ENCODE measurements at places on chromosomes 11 and 22. TPM values are rescaled to one million over a fixed set of nuclear protein-coding genes. Genes with fewer than 3 reads are reported as not detected.

GRCh38 chr11:46345131-46345597 lies 2.1 kb upstream of the DGKZ start:
- peak; percentile 61 for DNase-seq

GRCh38 chr22:20414450-20414849 lies 20.5 kb downstream of the ZNF74 start:
- no peak for DNase-seq

GRCh38 chr11:73053964-73054363 lies 88.2 kb downstream of the FCHSD2 start:
- no peak for DNase-seq

GRCh38 chr11:66879583-66879982 lies 22.7 kb downstream of the LRFN4 start:
- DNase-seq = no peak

GRCh38 chr11:2549876-2550605 lies 105.2 kb downstream of the KCNQ1 start:
- DNase-seq = no peak

DNA sequence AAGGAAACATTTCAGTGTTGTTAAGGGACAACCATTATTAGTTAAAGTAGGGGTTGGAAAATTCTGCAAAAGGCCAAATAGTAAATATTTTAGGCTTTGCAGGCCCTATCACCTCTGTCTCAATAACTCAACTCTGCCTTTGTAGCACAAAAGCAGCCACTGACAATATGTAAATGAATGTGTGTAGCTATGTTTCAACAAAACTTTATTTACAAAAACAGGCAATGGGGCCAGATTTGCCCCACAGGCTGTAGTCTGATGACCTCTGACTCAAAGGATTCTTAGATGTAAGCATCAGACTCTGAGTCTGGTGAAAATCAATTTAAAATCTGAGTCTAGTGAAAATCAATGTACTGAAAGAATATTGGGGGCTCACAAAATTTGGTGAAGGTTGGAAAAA lies 50.3 kb downstream of the PAK1 start:
- no peak for DNase-seq

DNA sequence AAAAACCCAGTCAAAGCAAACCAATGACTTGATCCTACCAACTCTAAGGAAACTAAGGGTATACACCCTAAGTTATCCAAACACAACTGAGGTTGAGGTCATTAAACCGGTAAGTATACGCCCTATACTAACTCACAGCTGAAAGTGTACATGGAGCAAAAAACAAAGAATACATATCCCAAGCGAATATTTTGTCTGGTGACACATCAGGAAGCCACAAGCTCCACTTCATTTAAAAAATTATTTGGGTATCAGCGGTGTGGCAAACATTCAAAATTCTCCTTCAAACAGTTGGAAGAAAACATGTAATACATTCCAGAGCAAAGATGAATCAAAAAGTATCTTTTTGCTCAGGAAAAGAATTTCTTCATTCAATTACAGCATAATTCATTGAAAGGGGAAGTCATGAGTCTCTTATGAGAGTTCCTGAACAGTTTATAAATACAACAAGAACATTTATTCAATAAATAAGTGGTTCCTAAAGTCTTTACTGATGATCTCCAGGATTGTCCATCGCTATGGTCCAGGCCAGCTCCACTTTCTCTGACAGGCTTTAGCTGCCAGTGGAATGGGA lies 4.5 kb upstream of the JAML start:
- DNase-seq = no peak

DNA sequence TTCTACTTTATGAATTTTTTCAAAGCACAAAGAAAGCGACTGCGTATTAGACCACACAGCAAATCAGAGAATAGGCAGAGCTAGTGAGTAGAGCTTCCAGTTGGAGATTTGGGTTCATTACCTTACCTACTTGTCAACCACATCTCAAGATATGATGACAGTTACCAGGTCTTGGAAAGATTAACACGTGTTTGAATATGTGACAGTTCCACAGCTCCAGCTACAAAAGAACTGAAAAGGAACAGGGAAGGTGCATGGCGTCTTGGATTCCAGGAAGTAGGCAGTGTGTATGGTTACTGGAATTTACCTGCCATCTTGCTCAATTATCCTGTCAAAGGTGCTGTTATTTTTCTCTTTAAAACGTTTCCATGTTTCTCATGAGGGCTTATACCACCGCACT lies 5.3 kb downstream of the TIRAP start:
- no peak for DNase-seq

GRCh38 chr11:103623933-103624332 lies 412.5 kb upstream of the DDI1 start:
- no peak for DNase-seq

- no peak for DNase-seq
Measured at GRCh38 chr11:46114961-46115360, 6.3 kb downstream of the PHF21A start.

GRCh38 chr11:15071556-15072255 lies 1.7 kb upstream of the CALCB start:
- no peak for DNase-seq

DNA sequence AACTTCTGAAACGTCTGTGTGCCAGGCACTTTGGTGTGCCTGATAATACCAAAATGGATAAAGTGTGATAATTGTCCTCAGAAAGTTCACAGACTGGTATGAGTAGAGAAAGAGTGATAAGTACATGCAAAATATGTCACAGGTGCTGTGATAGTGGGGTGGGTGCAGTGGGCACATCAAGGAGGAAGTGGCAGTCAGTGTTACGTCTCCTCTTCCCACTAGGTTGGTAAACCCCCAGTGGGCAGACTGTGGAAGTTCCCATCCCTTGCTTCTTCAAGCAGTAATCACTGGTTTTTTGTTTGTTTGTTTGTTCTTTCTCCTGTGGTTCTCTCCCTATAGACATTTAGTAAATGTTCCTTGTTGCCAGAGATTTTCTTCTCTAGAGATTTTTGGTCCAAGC lies 5.4 kb downstream of the RNF121 start:
- no peak for DNase-seq

- DNase-seq = no peak
Measured at GRCh38 chr11:61298663-61299244, 3.6 kb upstream of the VWCE start.

DNA sequence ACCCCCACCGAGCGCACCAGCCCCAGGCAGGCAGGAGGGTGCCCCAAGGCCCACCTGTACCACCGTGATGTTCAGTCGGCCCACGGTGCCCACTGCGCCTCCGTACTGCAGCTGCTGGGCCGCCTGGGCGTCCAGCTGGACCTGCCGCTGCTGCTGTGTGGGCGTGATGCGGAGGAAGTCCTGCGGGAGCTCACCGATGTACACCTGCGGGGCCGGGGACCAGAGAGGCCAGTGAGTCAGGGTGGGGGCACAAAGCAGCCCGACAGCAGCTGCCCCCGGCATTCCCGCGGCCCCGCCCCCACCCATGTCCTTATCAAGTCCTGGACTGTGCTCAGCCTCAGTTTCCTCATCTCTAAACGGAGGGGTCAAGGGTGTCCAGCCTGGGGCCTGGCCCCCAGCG lies 13.8 kb downstream of the TOLLIP start:
- no peak for DNase-seq

GRCh38 chr22:32378707-32379272 lies 21.1 kb downstream of the RFPL3 start:
- DNase-seq = peak; percentile 80

DNA sequence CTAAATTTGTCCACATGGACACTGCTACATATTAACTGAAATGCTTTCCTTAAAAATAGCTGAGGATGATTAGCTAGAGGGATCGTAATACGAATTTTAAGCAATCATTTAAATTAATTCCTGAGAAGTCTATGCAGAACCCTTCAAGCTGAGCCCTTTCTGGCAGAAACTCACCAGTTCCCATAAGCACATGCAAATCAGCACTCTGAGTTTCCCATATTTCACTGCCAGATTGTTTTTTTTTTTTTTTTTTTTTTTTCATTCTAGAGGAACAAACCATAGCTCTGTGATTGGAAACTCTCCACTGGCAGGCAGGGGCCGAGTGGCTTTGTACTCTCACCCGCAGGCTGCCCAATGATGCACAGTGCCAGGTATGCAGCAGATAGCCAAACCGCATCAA lies 145.6 kb downstream of the EFCAB6 start:
- DNase-seq = no peak

DNA sequence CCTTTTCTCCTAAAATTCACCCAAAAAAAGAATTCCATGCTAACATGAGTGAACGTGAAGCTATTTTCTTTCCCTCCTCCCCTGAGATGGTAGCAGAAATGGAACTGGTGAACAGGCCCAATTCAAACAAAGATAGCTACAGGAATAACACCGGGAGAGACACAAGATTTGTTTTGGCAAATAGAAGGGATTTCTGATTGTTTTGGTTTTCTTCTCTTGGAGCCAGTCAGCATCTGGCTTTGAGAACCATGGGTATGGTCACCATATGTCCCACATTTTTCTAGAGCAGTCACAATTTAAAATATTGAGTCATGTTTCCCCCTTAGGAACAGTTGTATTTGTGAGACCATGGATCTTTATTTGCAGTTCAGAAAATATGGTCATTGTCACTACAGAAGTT lies 214.1 kb downstream of the FAM76B start:
- no peak for DNase-seq

- no peak for DNase-seq
Measured at GRCh38 chr11:132718711-132719671, 813.3 kb downstream of the OPCML start.

DNA sequence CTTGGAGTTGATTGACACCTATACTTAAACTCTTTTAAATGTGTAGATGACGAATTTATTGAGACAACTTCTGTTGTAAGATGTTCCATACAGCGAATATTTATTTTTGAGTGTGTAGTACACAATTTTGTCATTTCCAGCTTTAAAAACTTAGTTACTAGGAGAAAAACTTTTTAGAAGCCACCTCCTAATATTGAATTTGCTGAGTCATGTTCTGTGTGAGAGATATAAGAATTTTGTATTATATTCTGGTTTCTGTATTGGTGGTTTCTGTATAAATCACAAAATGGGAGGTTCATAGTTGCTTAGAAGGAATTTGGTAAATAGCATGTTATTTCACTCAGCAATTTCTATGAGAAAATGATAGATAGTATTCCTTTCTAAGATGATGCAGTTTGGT lies 171.3 kb downstream of the WNT11 start:
- no peak for DNase-seq

GRCh38 chr22:26321469-26321913 lies 107.6 kb upstream of the ASPHD2 start:
- no peak for DNase-seq

DNA sequence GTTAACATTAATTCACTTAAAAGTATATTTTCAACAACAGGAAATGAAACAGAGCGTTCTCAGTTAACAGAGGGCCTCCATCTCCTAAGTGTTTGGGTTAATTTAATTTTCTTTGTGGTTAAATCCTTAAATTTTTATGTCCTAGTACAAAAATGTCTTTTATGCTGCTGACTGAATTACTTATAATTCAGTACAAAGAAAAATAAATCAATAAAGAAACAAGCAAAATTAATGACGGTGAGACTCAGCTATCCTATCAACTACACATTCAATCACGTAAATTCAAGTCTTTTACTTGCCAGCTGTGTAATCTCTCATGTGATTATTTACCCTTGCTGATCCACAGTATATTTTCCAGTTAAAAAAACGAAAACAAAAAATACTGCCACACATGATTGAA lies 81.4 kb downstream of the BBOX1 start:
- no peak for DNase-seq

DNA sequence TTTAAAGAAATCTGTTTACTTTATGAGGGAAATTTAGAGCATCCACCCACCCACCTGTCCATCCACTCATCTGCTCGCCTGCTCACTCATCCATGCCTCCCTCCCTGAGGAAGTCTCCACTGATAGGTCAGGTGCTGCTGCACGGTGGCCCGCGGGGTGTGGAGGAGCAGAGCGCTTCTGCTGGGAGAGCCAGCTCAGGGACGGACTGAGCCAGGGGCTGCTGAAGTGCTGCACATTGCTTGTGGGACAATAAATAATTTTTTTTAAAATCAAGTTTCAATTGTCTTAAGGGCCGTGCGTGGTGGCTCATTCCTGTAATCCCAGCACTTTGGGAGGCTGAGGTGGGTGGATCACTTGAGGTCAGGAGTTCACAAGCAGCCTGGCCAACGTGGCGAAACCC lies 148.9 kb downstream of the TBC1D22A start:
- no peak for DNase-seq

DNA sequence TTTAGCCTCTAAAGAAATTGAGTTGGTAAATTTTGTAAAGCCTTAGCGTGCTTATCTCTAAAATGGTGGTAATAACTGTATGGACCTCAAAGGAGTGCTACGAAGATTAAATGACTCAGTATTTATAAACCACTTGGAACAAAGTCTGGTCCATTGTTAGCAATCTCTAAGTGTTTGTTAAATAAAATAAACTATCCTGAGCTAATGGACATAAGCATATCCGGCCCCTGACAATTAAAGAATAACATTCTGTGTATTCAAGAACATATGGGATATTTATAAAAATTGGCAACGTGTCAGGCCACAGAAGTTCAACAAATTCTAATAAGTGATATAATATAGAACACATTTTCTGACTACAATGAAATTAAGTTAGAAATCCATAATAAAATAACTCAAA lies 71.0 kb downstream of the MYEOV start:
- DNase-seq = no peak

GRCh38 chr11:72534371-72535193 lies 100.3 kb upstream of the CLPB start:
- DNase-seq = no peak

DNA sequence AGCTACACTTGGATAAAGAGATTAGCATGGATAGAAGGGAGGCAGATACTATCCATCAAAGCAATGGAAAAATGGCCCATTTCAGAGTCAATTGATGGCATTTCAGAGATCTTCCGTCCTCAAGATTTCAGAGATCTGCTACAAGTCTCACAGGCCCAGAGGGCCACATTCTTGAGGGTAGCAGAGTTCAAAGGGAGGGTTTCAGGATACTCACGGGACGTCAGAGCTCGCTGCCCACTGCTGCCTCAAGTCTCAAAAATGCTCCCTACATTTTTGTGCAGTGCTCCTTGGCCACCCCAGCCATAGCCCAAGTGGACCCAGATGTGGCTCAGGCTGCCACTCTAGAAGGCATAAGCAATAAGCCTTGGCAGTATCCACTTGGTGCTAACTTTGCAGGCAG lies 24.9 kb downstream of the RTL6 start:
- DNase-seq = no peak

DNA sequence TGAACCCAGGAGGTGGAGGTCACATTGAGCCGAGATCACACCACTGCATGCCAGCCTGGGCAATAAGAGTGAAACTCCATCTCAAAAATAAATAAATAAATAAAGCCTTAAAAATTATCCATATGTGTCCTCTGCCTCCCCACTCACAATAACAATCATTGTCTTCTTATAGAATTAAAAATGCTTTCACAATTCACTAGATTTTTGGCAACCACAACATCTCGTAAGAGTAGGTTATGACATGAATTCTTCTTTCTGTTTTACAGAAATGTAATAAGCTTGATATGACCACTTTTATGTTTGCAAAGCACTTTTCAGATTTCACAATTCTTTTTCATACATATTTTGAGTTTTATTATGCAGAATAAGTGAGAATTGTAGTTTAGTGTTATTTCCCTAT lies 54.5 kb upstream of the HSPA8 start:
- DNase-seq = no peak

APOBEC3G gene
- total RNA-seq = 9.0 TPM

NRIP3 gene
- total RNA-seq = 1.4 TPM

CD81 gene
- 424 TPM for total RNA-seq

CALCB gene
- total RNA-seq = 0.28 TPM

SPTBN2 gene
- 17.1 TPM for total RNA-seq

MPPED1 gene
- 0.18 TPM for total RNA-seq

SCT gene
- total RNA-seq = 1.8 TPM
